ENCODE measurements at places on chromosomes 12 and 14. TPM values are rescaled to one million over a fixed set of nuclear protein-coding genes. Genes with fewer than 3 reads are reported as not detected.

BRF1 gene
- total RNA-seq: 50.4 TPM

DAO gene
- not detected for total RNA-seq

RPL6 gene
- 1,087 TPM for total RNA-seq

VWF gene
- 0.23 TPM for total RNA-seq

GLIPR1L1 gene
- total RNA-seq: not detected

ACOT6 gene
- total RNA-seq: not detected

BHLHE41 gene
- 0.36 TPM for total RNA-seq

RGS6 gene
- total RNA-seq: not detected

- peaks cover 4% of the 10 kb centered on the region for H3K4me1 ChIP-seq
- H3K36me3 ChIP-seq: no peaks in the 10 kb centered on the region
- no peaks in the 10 kb centered on the region for H3K27me3 ChIP-seq
Observed at GRCh38 chr14:100469632-100470522, 117.3 kb downstream of the BEGAIN start.

- H3K4me1 ChIP-seq: peaks cover 1% of the 10 kb centered on the region
- H3K4me3 ChIP-seq: no peak overlapping the region
- H3K27ac ChIP-seq: no peak overlapping the region
- no peaks in the 10 kb centered on the region for H3K27me3 ChIP-seq
- DNase-seq: no peak
Observed at GRCh38 chr12:107415071-107415470, 270.5 kb upstream of the PWP1 start.

DNA sequence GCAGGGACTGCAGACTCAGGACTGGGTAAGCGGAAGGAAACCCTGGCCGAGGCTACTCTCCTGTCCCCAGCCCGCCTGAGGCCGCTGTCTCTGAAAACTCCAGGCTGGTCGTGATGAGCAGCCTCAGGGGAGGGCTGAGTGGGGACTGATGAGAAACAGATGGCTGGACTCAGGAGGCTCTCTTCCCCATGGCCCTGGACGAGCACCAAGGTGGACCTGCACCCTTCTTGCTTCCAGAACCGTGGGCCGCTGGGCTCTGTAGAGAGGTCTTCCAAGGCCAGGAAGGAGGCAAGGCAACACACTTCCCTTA, 1.1 kb downstream of the TEX22 start:
- no peaks in the 10 kb centered on the region for H3K27me3 ChIP-seq
- peaks cover 27% of the 10 kb centered on the region for H3K36me3 ChIP-seq
- H3K4me3 ChIP-seq: peak overlapping the region; percentile 93
- H3K27ac ChIP-seq: peak overlapping the region; percentile 92
- no peak for DNase-seq
- peaks cover 23% of the 10 kb centered on the region for H3K4me1 ChIP-seq

DNA sequence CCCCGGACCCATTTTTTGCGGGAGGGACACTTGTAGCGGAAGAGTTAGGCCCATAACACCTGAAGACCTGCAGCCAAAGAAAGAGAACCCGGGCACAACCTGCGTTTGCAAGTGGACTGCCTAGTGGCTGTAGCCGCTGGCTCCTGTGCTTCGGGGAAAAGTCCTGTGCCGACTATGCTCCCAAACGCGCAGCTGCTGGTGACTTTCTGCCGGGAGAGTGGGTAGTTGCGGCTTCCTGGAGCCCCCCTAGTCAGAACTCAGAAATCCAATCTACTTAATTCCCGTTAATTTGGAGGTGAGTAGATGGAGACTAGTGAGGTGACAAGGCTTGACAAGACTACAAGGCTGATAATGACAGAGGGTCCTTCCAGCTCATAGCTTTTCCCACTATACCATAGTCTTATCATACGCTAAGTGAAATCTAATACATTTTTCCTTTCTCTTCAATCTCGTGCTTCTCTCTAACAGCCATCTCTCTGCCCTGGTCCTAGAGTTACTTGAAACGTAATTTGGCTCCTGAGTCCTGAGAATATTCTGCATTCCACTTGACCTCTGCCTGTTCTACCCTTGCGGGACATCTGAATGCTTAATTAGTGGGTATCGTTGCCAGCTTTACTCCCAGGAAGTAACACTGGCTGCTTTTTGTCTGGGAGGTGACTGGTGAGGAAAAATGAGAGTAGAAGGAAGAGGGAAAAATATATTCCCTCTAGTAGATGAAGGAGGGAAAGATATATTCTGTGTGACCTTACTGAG, 556 bp downstream of the MTHFD1 start:
- H3K4me3 ChIP-seq: peak overlapping the region; percentile 84
- H3K27me3 ChIP-seq: no peaks in the 10 kb centered on the region
- no peak for DNase-seq
- H3K36me3 ChIP-seq: peaks cover 38% of the 10 kb centered on the region
- peak overlapping the region; percentile 93 for H3K27ac ChIP-seq
- H3K4me1 ChIP-seq: peaks cover 39% of the 10 kb centered on the region

DNA sequence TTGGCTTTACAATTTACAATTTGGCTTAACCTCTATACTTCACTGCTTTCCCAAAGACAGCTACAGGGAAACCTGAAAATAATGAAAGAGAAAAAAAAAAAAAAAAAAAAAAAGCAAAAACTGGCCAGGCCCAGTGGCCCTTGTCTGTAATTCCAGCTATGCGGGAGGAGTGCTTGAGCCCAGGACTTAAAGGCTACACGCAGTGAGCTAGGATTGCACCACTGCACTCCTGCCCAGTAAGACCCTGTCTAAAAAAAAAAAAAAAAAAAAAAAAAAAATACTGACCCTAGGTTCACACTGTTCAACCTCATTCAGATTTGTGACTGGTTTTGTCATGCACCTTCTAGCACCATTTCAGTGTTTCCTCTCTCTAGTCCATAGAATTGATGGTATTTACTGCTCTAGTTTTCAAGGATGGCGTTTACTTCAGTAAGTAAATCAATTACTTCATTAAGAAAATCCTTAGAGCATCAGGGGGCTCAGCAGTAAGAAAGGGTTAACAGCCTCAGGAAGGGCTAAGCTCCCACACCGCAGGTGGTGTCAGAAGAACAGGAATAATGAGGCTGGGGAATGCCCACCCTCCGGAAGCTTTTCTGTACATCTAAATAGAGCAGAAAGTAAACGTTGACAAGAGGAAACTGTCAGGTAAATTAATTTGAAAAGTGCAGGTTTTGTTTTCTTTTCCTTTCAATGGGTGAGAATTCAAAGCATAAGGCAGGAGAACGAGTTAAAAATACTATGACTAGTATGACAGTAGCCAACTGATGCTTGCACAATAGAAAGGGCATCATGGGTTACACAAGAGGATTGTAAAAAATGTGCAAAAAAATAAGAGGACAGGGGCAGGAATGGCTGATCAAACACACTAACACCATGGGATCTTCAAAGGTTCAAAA, 115.0 kb upstream of the MDM1 start:
- peak overlapping the region; percentile 35 for H3K27ac ChIP-seq
- H3K27me3 ChIP-seq: no peaks in the 10 kb centered on the region
- no peak for DNase-seq
- peak overlapping the region; percentile 43 for H3K4me3 ChIP-seq
- peaks cover 63% of the 10 kb centered on the region for H3K4me1 ChIP-seq

DNA sequence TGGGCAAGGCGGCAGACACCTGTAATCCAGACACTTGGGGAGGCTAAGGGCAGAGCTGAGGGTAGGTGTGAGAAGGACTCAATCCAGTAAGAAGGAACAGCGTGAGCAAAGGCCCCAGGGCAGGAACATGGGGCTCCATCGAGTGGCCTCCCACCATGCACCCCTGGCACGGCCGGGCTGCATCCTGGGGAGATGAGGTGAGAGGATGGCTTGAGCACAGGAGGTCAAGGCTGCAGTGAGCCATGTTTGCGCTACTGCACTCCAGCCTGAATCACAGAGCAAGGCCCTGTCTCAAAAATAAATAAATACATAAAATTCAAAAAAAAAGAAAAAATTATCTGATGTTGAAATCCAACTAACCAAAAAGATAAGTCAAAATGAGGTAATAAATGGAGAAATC, 58.5 kb downstream of the ARL6IP4 start:
- H3K27me3 ChIP-seq: no peaks in the 10 kb centered on the region
- H3K4me3 ChIP-seq: no peak overlapping the region
- H3K27ac ChIP-seq: no peak overlapping the region
- no peaks in the 10 kb centered on the region for H3K36me3 ChIP-seq
- no peak for DNase-seq

DNA sequence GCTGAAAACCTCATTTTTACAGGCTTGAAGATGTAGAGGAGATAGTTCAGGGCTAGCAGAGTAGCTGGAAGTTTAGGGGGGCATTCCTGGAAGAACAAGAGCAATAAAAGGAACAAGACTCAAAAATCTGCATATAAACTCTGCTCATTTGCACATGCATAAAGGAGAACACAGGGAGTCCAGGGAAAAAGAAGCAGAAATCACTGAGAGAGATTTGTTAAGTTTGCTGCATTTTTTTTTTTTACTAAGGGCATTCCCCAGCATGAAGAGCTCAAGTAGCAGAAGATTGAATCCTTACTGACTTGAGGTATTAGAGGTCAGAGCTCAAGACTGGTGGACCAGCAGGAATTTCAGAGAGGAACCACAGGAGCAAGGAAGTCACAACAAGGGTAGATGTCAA, 28.2 kb upstream of the BCL11B start:
- no peak overlapping the region for H3K4me3 ChIP-seq
- H3K36me3 ChIP-seq: peaks cover 2% of the 10 kb centered on the region
- H3K27me3 ChIP-seq: peaks cover 34% of the 10 kb centered on the region
- DNase-seq: no peak
- H3K4me1 ChIP-seq: no peaks in the 10 kb centered on the region

GRCh38 chr12:19245106-19245505, 115.6 kb downstream of the PLEKHA5 start:
- no peaks in the 10 kb centered on the region for H3K27me3 ChIP-seq
- H3K4me1 ChIP-seq: peaks cover 6% of the 10 kb centered on the region
- DNase-seq: no peak
- no peaks in the 10 kb centered on the region for H3K36me3 ChIP-seq
- no peak overlapping the region for H3K27ac ChIP-seq
- H3K4me3 ChIP-seq: no peak overlapping the region

DNA sequence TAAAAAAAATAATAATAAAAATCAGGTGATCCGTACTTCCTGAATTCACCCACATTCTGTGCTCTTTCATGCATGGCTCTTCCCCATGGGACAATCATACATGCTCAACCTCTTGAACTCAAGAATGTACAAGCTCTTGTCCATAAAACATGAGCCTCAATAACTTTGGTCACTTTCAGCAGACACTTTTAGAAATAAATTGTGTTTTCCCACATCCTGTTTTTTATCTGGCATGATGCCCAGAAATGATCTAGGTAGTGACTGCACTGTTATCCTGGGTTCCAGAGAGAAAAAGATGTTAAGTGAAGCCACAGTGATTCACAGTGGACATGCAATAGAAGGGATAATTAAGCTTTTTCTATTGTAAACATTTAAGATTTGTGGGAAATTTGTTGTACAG, 537.6 kb upstream of the TMEM132C start:
- no peaks in the 10 kb centered on the region for H3K27me3 ChIP-seq
- DNase-seq: no peak
- H3K4me3 ChIP-seq: no peak overlapping the region
- no peaks in the 10 kb centered on the region for H3K4me1 ChIP-seq
- no peaks in the 10 kb centered on the region for H3K36me3 ChIP-seq
